ENCODE measurements at places on chromosomes 11 and 22. TPM values are rescaled to one million over a fixed set of nuclear protein-coding genes. Genes with fewer than 3 reads are reported as not detected.

The TBX10 gene
- not detected for total RNA-seq

DNA sequence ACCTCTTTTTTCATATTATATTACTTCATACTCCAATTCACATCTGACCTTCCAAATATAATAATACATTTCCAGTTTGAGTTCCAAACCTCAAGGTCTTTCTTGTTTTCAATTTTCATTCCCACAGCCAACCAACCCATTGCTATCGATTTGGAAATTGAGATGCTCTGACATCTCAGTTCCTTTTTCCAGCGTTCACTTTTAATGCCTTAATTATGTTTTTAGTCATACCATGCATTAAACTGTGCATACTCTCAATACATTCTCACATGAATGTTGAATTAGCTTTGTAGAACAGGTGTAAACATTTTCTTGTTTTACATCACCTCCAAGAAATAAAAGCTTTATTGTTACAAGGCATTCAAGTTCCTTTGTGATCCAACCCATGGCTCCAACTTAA, 294.2 kb upstream of the ANO3 start:
- no peak overlapping the region for H3K27ac ChIP-seq
- no peaks in the 10 kb centered on the region for H3K36me3 ChIP-seq
- H3K4me1 ChIP-seq, result no peaks in the 10 kb centered on the region
- no peak overlapping the region for H3K4me3 ChIP-seq

The SCARF2 gene
- total RNA-seq, result 14.0 TPM

DNA sequence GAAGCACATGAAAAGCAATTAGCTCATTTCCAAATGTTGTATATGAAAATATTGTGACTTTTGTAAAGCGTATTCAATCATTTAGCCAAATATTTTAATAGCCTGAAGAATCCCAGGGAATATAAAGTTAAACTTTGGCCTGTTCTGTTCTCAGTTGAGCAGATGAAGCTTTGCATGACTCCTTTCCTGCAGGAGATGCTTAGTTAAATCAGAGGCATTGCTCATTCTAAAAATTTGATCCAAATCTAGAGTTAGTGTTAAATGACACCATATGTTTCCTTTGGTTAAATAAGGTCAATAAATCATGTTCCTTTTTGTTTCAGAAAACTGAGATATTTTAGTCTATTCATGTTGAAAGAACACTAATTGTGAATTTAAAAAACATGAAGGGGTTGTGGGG, 51.2 kb upstream of the BIRC3 start:
- DNase-seq, result no peak
- H3K27ac ChIP-seq, result no peak overlapping the region
- H3K4me3 ChIP-seq, result no peak overlapping the region
- H3K4me1 ChIP-seq, result peaks cover 13% of the 10 kb centered on the region
- H3K36me3 ChIP-seq, result no peaks in the 10 kb centered on the region

- H3K4me3 ChIP-seq, result no peak overlapping the region
- DNase-seq, result peak; percentile 32
- H3K27me3 ChIP-seq, result no peaks in the 10 kb centered on the region
These were observed 60.5 kb downstream of the OSBP2 start for GRCh38 chr22:30754971-30755758.

DNA sequence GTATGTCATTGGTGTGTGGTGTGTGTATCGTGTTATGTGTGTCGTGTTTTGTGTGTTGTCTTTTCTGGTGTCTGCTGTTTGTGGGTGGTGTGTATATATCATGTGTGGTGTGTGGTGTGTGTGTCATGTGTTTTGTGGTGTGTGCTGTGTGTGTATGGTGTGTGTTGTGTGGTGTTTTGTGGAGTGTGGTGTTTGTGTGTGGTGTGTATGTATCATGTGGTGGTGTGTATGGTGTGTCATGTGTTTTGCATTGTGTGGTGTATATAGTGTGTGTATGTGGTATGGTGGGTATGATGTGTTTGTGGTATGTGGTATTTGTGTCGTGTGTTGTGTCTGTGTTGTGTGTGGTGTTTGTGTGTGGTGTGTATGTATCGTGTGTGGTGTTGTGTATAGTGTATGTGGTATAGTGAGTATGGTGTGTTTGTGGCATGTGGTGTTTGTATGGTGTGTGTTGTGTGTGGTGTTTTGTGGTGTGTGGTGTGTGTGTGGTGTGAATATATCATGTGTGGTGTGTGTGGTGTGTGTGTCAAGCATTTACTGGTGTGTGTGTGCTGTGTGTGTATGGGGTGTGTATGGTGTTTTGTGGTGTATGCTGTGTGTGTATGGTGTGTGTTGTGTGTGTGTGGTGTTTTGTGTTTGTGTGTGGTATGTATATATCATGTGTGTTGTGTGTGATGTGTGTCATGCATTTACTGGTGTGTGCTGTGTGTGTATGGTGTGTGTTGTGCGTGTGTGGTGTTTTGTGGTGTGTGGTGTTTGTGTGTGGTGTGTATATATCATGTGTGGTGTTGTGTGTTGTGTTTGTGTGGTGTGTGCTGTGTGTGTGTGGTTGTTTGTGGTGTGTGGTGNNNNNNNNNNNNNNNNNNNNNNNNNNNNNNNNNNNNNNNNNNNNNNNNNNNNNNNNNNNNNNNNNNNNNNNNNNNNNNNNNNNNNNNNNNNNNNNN, 12.7 kb downstream of the PIM3 start:
- H3K36me3 ChIP-seq, result no peaks in the 10 kb centered on the region
- no peak overlapping the region for H3K27ac ChIP-seq
- H3K4me1 ChIP-seq, result peaks cover 36% of the 10 kb centered on the region
- no peak for DNase-seq

- DNase-seq, result no peak
- peak overlapping the region; percentile 45 for H3K27ac ChIP-seq
- no peak overlapping the region for H3K4me3 ChIP-seq
These were observed 27.4 kb upstream of the YPEL1 start for GRCh38 chr22:21762712-21763581.

- no peak overlapping the region for H3K4me3 ChIP-seq
- no peaks in the 10 kb centered on the region for H3K36me3 ChIP-seq
- no peak for DNase-seq
- no peaks in the 10 kb centered on the region for H3K27me3 ChIP-seq
- H3K27ac ChIP-seq, result no peak overlapping the region
These were observed 82.9 kb upstream of the ARHGAP20 start for GRCh38 chr11:110795112-110795624.

DNA sequence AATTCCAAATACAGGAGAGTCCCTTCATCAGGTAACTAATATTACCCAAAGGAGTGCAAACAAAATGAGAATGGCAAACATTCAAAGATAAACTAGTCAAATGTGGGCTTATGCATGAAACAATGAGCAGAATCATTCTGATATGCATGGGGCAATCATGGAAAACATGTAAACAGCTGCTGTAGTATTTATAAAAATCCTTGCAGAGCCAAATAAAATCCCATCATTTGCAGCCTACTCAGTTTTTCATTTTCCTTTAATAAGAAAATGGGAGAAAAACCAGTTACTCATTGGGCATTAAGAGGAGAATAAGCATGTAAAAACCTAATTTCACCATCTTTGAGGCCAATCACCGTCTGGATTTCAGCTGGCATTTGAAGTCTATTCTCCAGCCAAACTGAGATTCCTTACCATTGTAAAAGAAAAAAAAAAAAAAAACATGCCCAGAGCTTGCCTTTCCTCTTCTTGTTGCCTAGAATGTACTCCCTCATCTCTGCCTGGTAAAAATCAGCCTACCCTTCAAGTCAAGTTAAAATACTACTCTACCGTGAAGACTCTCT, 249.1 kb downstream of the TTC28 start:
- no peak for DNase-seq
- no peak overlapping the region for H3K4me3 ChIP-seq
- peaks cover 9% of the 10 kb centered on the region for H3K4me1 ChIP-seq
- H3K27ac ChIP-seq, result no peak overlapping the region
- no peaks in the 10 kb centered on the region for H3K36me3 ChIP-seq
- no peaks in the 10 kb centered on the region for H3K27me3 ChIP-seq

DNA sequence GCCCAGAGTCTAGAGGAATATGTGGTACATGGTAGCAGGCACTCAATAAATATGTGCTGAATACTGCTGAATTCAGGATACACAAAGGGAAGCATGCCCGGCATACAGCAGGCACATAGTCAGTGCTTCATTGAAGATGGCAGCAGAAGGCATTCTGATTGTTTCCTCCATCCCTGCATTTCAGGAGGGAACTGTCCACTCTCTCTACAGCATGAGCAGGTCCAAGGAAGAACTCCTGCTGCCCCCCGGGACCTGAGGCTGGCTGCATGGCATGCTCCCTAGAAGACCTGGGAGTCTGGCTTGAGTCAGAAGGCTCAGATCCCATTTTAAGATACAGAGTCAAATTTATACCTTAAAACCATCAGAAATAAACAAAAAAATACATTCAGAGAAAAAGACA, 319.3 kb upstream of the NARS2 start:
- H3K27me3 ChIP-seq, result no peaks in the 10 kb centered on the region
- H3K4me3 ChIP-seq, result no peak overlapping the region
- H3K36me3 ChIP-seq, result no peaks in the 10 kb centered on the region
- H3K4me1 ChIP-seq, result no peaks in the 10 kb centered on the region

DNA sequence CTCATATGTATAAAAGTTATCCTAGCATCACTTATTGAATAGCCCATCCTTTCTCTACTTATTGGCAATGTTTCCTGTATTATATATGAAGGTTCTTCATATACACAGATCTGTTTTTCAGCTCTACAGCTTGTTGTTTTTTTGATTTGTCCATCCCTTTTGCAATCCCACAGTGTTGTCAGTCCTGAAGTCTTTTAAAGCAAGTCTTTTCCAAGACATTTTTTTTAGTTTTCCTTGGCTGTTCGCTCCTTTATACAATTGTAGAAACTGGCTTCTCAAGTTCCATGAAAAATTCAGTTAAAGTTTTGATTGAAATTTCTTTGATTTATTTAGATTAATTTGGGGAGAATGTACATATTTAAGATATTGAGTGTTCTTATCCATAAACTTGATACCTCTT, 295.3 kb upstream of the SORL1-AS1 start:
- no peaks in the 10 kb centered on the region for H3K4me1 ChIP-seq
- DNase-seq, result no peak
- no peak overlapping the region for H3K27ac ChIP-seq
- H3K36me3 ChIP-seq, result no peaks in the 10 kb centered on the region
- H3K4me3 ChIP-seq, result no peak overlapping the region
- no peaks in the 10 kb centered on the region for H3K27me3 ChIP-seq

- H3K27me3 ChIP-seq, result no peaks in the 10 kb centered on the region
- H3K4me3 ChIP-seq, result no peak overlapping the region
- peaks cover 5% of the 10 kb centered on the region for H3K4me1 ChIP-seq
- no peak for DNase-seq
- no peak overlapping the region for H3K27ac ChIP-seq
These were observed 197.1 kb upstream of the ARHGAP20 start for GRCh38 chr11:110909336-110909735.

All from upper lobe of left lung (tissue), 6 donors.